ENCODE measurements at places on chromosomes 12 and 14.

DNA sequence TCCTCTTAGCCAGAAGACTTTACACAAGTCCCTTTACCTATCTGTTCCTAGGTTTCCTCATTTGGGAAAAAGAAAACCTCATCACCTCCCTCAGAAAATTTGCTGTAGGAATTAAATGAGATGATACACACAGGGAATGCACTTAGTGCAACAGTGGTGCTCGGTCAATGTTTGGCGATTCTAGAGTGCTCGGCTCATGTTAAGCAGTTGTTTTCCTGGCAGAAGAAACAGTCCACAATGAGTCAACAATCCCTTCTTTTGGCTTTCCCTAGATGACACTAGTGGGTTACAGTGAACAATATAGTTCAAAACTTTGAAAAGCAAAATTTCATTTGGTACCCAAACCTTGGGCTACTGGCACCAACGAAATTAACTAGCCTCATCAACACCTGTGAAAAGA lies 3.9 kb upstream of the TMEM233 start:
- no peak for DNase-seq

GRCh38 chr12:109581856-109582255 lies 8.3 kb downstream of the MVK start:
- no peak for DNase-seq

DNA sequence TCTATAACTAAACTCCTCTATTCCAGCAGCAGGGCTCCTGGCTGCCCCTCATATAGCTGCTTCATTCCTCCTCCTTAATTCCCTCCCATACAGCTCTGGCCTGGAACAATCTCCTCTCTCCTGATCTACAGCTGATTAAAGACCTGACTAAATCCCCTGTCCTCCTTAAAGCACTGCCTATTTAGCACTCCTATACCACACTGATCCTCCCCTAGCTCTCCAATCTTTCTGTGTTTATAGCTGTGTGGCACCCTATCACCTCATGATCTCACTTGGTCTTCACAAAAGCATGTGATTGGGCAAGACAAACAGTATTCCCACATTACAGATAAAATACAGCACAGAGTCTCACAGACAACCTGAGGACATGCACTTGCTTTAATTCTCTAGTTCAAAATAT lies 17.4 kb downstream of the FMNL3 start:
- no peak for DNase-seq

GRCh38 chr12:65325183-65325582 lies 46.7 kb downstream of the MSRB3 start:
- no peak for DNase-seq

GRCh38 chr12:115407036-115407435 lies 723.1 kb upstream of the TBX3 start:
- no peak for DNase-seq

DNA sequence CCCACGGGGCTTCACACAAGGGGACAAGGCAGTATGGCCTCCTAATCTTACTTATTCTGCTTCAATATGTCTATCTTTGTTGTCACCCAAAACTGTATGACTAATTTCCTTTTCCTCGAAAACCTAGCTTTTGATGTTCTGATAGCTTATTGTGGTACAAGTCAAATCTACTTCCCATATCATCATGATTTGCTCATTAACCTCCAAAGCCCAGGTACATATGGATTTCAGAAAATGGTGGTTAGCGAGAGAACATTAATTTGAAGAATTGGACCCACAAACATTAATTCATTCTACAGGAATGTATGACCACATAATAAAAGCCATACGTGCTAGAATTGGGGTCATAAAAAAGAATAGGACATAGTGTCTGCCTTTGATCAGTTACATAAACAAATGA lies 412.5 kb downstream of the CCDC91 start:
- DNase-seq = no peak

GRCh38 chr12:57151741-57152630 lies 4.6 kb upstream of the LRP1-AS start:
- no peak for DNase-seq

DNA sequence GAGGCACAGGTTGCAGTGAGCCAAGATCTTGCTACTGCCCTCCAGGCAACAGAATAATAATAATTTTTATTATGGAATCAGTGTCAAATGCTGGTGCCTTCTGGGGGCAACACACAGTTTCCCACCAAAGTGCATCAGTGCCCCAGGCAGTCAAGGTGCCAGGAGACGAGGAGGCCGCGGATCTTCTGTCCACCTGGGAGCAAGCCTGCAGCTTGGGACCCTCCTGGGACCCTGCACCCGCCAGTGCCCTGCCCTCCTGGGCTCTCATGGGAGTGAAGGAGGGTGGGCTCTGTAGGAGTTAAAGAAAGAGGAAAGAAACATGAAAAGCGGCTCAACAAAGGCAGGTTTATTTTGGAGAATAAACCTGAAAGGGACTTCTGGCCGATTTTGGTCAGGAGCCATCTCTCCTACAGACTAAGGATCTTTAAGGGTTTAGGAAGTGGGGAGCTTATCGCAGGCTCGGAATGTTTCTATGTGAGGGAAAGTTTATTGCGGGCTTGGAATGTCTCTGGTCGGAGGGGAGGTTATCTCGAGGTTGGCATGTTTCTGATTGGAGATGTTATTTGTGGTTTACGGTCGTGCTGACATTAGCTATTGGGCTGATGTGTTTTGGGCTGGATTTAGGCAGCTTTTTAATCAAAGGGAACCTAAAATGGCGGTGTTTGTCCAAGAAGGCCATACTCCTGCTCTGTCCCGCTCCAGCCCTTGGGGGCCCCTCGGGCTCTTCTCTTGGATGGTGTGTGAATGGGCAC lies 1.1 kb upstream of the ASPG start:
- DNase-seq = no peak

- DNase-seq = no peak
Observed at GRCh38 chr14:102604183-102604582, 11.7 kb downstream of the RCOR1 start.

GRCh38 chr12:40184493-40185302 lies 40.1 kb upstream of the LRRK2 start:
- no peak for DNase-seq

DNA sequence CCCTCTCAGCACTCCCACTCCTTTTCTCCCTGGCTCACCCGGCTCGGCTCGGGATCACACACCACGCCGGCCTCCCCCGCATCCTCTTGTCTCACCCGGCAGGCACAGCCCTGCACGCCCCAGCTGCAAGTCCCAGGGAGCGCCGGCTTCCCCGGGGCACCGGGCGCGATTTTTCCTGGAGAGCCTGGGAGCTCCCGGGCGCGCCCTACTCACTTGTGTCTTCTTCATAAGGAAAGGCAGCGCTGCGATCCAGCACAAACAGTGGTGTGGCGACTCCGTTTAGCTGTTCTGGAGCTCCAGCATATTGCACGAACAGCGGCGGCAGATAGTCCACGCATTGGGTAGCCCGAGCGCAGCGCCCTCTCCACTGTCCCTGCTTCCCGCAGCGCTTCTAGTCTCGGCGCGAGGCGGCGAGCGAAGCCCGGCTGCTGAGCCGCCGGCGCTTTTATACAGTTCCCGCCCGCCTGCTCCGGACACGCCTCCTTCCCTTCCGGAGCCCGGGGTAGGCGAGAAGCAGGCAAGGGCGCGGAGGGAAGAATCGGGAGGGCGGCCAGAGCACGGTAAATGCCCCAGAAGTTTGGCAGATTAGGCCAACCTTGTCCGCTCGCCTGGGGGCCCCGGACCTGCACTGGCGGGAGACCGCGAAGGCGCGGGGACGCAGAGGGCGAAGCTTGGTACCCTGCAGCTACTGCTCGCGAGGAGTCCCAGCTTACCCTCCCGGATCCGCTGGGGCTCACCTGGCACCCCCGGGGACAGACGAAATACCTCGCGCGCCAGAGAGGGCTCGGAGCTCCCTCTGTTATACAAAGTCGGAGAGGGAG lies at the start of gene KITLG:
KITLG (minus strand) TSS at position 421 of the 821 bp plus-strand sequence; CDS start at position 228, 193 bp downstream.
- no peak for DNase-seq

- no peak for DNase-seq
Observed at GRCh38 chr12:65810036-65810435, 14.2 kb upstream of the HMGA2 start.

GRCh38 chr12:16606991-16607390 lies 1.0 kb upstream of the LMO3 start:
- no peak for DNase-seq

- no peak for DNase-seq
Observed at GRCh38 chr12:1534748-1535147, 59.6 kb downstream of the FBXL14 start.

DNA sequence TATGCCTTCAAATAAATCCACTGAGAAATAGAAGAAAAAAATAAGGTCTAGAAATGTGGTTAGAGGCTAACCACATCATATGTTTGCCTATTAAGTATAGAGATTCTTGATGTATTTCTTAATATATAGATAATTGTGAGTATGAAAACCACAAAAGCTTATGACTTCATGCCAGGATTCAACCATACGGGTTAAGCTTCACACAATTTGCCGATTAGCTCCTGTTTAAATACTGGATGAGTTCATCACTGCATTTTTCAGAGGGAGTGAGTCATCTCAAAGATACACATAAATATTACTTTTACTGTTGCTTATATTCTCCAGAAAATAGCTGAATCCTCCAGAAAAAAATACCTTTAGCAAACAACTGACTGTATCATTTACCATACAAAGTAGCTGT lies 79.6 kb downstream of the RPL10L start:
- DNase-seq = no peak

DNA sequence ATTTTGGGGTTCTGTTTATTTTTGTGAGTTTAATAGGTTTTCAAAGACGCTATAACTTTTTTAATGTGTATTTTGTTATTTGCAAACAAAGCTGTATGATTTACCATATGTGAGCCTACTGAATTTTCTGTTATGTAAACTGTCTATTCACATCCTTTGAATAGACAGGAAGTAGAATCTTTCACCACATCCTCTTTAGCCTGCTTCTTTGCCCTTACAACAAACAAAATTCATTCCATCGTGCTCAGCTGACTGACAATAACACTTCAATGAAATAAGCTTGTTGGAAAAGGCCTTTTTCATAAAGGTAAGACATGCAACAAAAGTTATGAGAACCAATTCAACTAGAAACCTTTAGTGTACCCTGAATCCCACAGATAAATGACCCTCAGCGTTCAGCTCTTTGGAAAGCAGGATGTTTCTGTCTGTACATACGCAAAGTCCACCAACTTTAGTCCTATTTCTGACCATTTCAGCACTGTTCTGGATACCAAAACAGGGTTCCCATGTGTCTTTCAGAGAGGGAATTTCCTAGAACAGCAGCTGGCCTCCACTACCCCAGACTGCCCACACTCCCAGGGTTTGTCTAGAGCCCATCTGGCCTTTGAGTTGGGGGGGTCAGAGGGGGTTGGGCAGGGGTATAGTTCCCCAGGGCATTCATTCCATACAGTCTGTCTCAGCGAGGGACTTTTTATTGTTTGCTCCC lies 71.3 kb downstream of the DUSP6 start:
- no peak for DNase-seq

GRCh38 chr12:16198884-16199283 lies 78.6 kb downstream of the SLC15A5 start:
- DNase-seq = no peak

GRCh38 chr12:69527506-69528272 lies 57.5 kb downstream of the FRS2 start:
- no peak for DNase-seq

GRCh38 chr12:79373896-79374499 lies 316.8 kb downstream of the PAWR start:
- DNase-seq = no peak

GRCh38 chr14:82387699-82388098 lies 854.0 kb upstream of the SEL1L start:
- no peak for DNase-seq

DNA sequence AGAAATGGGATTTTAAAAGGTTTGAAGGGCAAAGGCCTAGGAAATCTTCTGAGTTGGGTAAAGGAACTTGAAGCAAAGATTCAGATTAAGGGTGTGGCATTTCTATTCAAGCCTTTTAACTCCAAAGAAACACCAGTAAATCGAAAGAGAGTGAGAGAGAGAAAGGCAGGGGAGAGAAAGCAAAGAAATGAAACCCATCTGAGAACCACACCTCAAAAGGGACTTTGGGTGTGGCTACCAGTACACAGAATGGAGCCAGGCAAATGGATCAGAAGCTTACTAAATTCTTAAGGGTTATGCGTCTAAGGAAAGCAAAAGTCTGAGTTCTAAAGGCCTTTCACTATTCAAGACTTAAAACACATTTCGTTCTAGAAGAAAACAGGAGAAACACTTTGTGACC lies 277.4 kb downstream of the BCL11B start:
- no peak for DNase-seq

DNA sequence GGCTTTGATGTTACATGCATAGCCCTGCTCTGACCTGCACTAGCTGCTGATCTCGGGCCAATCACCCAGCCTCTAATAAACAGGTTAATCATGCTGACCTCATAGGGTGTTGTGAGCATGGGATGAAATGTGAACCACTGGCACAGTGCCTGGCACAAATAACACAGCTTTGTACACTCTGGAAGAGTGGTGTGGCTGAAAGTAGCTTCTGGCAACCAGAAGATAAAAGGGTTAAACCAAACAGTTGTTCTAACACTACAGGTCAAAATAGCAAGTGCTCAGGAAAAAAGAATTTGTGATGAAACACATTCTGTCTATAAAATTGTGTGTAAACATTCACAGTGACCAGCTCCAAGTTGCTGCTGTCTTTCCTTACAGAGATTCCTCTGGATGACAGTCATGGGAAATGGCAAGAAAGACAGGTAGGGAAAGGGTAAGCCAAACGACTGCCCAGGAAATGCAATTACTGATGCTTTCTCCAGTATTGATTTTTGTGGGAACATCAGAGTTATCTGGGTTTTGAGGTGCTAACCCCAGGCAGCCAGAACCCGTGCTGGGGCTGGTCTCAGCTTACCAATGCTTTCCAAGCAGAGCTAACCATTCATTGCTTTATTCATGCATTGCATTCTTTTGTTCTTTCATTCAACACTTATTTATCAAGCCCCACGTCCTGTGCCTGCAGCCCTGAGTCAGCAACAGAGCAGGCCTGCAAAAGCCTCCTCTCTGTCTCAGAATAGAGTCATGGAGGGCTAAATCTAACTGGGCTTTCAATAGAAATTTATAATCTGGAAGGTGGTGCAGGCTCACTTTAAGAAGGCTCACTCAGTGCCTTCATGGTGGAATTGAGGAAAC lies 38.1 kb upstream of the CAPRIN2 start:
- no peak for DNase-seq

DNA sequence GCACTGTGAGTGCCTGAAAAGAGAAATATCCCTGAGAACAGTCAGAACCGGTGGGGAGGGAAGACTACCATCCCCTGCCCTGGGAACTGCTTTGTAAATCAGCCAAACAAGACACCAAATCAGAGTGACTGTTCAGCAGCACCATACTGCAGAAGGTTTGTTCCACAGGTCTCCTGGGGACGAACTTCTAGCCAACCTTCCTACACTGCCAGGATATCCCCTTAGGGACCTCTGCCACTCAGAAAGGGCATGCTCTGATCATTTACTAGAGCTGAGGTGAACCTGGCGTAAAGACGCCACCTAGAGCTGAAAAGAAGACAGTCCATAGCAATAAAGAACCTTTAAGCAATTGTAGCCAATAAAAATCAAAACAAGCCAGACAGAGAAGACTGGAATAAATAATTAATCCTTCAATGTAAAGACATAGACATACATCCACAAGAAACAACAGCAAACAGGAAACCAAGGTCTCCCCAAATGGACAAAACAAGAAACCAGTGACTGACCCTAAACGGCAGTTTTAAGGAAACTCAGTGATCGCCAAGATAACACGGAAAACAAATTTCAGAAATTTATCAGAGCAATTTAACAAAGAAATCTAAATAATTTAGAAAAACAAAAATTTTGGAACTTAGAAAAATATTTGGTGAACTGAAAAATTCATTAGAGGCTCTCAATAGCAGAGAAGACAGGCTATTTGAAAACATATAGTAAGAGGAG lies 228.1 kb upstream of the AMIGO2 start:
- DNase-seq = peak; percentile 37

GRCh38 chr12:12081836-12082497 lies 11.2 kb downstream of the BCL2L14 start:
- DNase-seq = no peak
